ENCODE measurements at places on chromosomes 5 and 9.

GRCh38 chr5:15487228-15487627 is 12.8 kb upstream of the FBXL7 start:
- no peak for DNase-seq

- DNase-seq, result no peak
Measured at GRCh38 chr9:124665391-124666058, 105.6 kb downstream of the NR6A1 start.

GRCh38 chr9:92716557-92716956 is 46.6 kb upstream of the IPPK start:
- DNase-seq, result peak; percentile 58

- no peak for DNase-seq
Measured at GRCh38 chr5:19733612-19734495, 254.1 kb downstream of the CDH18 start.

Data from erythroblast (primary cell).